ENCODE measurements at places on chromosomes 16 and 17.

DNA sequence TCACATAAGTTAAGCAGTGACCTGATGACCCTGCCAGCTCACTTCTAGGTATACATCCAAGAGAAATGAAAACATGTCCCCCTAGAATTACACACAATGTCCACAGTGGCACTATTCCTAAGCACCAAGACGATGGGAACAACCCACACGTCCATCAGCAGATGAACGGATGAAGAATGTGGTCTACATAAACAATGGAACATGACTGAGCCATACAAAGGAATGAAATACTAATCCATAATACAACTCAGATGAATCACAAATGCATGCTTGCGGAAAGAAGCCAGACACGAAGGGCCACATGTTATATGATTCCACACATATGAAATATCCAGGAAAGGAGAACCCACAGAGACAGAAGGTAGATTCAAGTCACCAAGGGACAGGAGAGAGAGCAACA, 17.4 kb downstream of the USP22 start:
- no peak for DNase-seq

- DNase-seq, result no peak
Measured at GRCh38 chr17:5943232-5943631, 126.9 kb upstream of the WSCD1 start.

DNA sequence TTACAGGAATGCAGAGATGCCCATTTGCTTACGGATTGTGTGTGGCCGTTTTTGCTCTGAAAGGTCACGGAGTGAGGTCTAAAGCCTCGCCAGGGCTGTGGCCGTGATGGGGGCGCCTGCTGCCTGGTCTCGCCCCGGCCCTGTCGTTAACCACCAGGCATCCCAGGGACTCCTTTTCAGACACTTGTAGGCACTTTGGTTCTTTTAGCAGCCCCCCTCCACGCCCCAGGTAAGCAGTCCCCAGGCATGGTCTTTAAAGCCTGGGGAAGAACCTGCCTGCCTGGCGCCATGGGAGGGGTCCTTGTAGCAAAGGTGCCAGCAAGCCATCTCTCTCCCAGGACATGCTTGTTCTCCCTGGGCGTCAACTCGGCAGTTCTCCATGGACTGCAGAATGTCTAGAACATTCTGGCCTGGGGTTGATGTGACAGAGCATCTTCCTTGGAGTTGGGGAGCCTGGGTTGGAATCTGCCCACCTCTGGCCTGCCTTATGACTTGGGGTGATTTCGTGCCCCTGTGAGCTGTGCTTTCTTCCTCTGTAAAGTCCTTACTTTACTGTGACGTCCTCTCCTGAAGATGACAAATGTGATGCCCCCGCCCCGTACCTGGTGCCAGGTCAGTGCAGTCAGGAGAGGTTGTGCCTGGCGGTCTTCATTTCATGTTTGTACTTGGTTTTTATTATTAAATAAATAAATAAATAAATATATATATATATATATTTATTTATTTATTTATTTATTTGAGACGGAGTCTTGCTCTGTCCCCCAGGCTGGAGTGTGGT, 5.4 kb downstream of the KCTD5 start:
- DNase-seq, result no peak

- DNase-seq, result no peak
Measured at GRCh38 chr17:47682138-47682537, 11.8 kb upstream of the TBKBP1 start.

DNA sequence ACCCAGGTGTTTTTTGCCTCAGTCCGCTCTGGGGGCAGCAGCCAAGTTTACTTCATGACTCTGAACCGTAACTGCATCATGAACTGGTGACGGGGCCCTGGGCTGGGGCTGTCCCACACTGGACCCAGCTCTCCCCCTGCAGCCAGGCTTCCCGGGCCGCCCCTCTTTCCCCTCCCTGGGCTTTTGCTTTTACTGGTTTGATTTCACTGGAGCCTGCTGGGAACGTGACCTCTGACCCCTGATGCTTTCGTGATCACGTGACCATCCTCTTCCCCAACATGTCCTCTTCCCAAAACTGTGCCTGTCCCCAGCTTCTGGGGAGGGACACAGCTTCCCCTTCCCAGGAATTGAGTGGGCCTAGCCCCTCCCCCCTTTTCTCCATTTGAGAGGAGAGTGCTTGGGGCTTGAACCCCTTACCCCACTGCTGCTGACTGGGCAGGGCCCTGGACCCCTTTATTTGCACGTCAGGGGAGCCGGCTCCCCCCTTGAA, 2.1 kb upstream of the C17orf107 start:
- DNase-seq, result no peak

DNA sequence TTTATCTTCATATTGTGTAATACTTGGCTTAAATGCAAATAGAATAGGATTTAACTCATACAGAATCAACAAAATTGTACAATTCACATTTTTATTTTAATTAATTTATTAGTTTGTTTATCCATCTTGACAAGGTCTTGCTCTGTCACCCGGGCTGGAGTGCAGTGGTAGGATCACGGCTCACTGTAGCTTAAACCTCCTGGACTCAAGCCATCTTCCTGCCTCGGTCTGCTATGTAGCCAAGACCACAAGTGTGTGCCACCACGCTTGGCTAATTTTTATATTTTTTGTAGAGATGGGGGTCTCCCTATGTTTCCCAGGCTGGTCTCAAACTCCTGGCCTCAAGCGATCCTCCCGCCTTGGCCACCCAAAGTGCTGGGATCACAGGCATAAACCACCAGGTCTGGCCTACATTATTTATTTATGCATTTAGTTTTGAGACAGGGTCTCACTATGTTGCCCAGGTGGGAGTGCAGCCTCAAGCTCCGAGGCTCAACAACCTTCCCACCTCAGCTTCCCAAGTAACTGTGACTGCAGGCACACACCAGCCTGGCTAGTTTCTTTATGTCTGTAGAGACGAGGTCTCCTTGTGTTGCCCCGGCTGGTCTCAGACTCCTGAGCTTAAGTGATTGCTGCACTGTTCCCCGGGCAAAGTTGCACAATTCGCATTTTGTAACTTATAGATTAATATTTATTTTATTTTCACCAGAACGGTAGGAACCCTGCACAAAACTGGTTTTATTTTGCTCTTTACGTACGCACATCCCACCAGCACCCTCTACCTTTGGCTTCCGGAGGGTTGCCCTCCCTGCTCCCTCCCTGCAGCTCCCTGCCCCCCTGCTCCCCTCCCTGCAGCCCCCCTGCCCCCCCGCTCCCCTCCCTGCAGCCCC, 4.9 kb downstream of the DPEP1 start:
- no peak for DNase-seq

- no peak for DNase-seq
Measured at GRCh38 chr16:74742051-74742481, 32.6 kb downstream of the FA2H start.

DNA sequence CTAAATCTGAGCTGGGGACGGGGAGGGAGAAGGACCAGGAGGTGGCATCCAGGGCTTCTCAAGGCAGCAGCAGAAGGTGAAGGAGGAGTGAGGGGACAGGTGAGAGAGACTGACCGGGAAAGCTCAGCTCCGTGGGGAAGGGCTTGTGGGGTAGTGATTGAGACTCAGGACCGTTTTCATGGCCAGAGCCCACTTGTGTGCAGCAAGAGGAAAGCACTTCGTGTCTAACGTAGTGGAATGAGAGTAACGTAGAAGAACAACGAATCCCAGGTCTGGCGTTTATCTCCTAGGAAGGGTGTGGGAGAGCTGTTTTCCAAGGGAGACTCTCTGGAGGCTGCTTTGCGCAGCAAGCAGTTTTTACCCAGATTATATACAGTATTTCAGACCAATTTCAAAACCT, 1.3 kb upstream of the CDH3 start:
- DNase-seq, result no peak

DNA sequence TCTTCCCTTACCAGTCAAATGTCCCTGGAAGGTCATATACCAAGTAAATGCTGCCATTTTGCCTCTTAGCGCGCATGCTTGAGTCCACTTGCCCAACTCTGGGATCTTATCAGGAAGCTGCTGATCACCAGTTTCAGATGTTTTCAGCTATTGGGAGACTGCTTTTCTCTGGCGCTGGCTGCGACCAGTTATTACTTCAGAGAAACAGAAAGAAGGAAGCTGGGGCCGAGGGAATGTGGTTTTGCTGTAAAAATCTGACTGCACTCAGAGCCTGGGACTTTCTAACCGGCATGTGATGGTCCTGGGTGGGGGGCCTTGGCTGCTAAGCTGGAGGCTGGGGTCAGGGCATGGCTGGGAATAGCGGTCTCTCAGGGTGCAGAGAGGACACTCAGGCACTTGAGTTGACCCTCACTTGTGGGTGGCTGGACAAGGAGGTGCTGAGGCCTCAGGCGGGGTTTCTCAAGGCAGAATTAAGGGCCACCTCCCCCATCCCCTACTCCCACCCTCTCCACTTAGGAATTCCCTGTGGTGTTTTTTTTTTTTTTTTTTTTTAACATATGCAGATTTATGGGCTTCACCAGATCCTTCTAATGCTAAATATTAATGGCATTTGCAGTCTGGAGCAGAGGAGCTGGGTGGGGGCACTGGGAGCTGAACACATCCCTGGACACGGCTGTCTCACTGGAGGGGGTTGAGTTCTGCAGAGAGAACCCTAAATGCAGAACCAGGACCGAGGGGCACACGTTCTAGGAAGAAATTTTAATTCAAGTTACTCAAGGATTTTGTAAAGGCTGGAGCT, 145.8 kb downstream of the CYLD start:
- DNase-seq, result no peak

DNA sequence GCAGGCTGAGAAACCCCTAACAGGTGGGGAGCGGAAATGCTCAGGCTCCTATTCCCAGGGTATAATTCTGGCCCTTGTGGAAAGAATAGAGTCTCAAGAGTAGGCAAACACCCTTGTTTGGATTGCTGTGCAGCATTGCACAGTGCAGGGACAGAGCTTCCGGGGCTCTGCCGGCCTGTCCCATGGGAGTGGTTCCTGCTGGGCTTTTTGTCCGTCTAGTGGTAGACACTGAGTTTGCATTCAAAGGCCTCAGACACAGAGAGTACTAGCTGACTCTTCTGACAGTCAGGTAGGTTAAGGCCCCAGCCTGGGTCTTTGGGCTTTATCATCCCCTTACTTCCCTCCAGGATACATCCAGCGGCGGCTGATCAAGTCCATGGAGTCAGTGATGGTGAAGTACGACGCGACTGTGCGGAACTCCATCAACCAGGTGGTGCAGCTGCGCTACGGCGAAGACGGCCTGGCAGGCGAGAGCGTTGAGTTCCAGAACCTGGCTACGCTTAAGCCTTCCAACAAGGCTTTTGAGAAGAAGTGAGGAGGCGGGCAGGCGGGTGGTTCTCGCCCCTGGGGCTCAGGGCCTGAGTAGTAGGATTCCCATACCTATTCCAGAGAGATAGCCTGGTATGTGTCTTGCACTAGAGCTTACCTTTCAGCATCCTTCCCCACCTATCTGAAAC, 18.1 kb downstream of the POLR2A start:
- no peak for DNase-seq

DNA sequence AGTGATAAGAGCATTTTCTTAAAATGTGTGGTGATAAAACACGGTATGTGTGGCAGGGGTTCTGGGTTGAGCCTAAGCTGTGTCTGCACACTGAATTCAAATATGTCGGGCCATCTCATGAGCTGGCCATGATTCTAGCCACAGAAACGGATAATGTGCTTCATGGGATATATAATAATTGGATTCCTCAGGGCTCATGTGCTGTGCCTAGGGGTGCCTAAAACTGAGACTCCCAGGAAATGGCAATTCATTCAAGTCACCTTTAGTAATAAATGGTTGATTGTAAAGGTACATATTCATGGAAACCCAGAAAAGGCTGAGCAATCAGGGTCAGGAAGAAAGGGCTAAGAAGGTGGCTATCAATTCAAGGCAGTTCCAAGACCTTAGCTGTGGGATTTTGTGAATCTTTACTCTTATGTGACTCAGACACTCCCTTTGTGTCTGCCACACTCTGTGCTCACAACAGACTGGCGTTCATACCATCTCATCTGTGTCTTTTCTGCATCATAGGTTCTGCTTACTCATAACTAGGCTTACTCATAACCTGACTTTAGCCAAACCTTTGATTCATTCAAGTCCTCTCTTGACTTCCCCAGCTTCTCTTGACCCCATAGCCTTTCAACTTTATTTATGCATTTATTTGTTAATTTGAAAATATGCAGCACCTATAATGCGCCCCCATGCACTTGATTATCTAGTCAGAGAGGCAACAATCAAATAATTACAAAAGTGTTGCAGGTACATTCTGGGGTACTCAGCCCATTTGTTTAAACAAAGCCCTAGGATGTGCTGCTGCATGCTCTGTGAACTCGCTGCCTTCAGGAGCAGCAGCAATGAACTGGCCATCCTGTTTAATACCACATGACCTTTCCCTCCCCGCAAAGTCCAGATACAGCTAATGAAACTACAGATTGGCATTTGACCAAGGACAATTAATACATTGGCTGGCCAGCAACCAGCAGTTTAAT, 28.4 kb upstream of the MED13 start:
- no peak for DNase-seq

DNA sequence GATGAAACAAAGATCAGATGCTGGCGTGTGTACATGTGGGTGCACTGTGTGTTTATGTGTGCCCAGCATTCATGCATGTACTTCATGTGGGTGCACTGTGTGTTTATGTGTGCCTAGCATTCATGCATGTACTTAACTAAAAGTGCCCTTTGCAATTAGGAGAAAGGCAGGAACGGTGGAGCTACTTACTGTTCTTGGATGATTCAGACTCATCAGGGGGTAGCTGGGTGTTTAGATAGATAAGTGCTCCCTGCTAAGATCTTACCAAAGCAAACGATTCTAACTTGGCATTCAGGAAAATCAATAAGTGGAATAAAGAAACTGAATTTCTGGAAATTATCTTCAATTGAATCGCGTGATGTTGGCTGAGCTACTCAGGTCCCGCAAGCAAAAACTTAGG, 8.6 kb upstream of the MYH2 start:
- DNase-seq, result no peak

- no peak for DNase-seq
Measured at GRCh38 chr17:64455993-64456885, 7.3 kb downstream of the MILR1 start.

GRCh38 chr17:81059026-81059425, 24.1 kb downstream of the BAIAP2 start:
- DNase-seq, result no peak

- DNase-seq, result no peak
Measured at GRCh38 chr16:87169509-87169995, 147.6 kb downstream of the C16orf95 start.

DNA sequence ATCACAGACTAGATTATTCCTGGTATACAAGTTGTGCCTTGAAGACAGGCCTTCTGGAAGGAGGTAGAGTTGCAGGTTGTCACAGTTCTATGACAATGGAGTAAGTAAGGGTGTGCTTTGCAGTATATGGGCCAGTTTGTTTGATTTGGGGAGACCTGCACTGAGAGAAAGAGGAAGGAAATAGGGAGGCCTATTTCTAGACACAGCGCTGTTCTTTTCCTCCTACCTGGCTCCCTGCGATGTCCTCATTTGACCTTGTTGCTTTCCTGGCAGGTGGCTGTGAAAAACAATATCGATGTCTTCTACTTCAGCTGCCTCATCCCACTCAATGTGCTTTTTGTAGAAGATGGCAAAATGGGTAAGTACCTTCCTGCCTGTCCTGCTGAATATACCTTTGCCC, 22.5 kb upstream of the RASL10B start:
- DNase-seq, result no peak

DNA sequence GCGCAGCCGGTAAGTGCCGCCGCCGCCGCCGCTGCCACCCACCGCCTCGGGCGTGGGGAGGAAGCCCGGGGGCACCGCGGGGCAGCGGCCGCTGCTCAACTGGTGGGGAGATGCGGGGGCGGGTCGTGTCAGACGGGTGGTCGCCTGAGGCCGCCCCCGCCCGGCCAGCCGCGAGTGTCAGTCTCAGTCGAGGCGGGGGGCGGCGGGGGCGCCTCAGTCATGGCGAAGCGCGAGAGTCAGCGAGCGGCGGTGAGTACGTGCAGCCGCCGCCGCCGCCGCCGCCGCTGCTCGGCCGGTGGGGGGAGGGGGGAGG, 76.2 kb downstream of the CHD9 start:
- DNase-seq, result no peak
